ENCODE measurements at places on chromosomes 4 and X. TPM values are rescaled to one million over a fixed set of nuclear protein-coding genes. Genes with fewer than 3 reads are reported as not detected.

The IRS4 gene
- not detected for total RNA-seq

The PCYT1B gene
- total RNA-seq = 0.76 TPM

The ARHGEF6 gene
- total RNA-seq = 15.8 TPM

The KDM6A gene
- total RNA-seq = 14.6 TPM

The LRCH2 gene
- total RNA-seq = 10.9 TPM

The CENPVL2 gene
- not detected for total RNA-seq

The TMPRSS11F gene
- total RNA-seq = not detected

The SLC10A4 gene
- total RNA-seq = 0.07 TPM

The JAKMIP1 gene
- total RNA-seq = not detected

The XAGE5 gene
- total RNA-seq = not detected

The ABLIM2 gene
- total RNA-seq = 2.7 TPM
